ENCODE measurements at places on chromosomes 11 and 22. TPM values are rescaled to one million over a fixed set of nuclear protein-coding genes. Genes with fewer than 3 reads are reported as not detected.
A peak's percentile ranks its signal among the peaks of the same experiment; 100 is the strongest.

DNA sequence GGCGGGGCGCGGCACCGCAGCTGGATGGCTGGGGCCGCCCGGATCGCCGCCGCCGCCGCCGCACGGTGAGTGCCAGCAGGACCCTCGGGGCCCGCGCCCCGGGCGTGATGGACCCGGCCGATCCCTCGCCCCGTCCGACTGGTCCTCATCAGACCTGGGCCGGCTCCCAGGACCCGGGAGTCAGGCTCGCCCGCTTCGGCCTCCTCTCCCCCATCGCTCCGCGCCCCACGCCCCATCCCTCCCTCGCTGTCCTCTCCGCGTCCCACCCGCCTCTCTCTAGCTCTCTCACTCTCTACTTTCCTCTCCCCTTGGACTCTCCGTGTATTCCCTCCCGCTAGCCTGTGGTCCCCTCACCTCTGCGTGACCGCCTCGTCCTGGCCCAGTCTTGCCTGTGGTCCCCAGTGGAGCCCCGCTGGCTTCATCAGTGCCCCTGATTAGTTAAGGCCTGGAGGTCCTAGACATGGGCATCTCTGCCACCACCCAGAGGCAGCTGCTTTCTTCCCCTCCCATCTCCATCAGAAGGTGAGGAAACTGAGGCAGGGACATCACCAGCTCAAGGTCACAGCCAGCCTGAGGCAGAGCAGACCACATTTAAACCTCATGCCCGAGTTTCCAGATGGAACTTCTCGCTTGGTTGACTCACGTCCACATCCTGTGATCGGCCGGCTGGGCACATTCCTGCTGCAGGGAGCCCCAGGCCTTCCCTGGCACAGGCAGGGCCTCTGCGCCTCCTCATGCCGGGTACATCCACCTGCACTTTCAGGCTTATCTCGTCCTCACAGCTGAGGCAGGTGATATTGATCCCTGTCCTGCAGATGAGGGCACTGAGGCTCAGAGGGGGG is 429 bp downstream of the SLC39A13 start:
- peak; percentile 37 for DNase-seq
- H3K4me3 ChIP-seq, result peak overlapping the region; percentile 90

- no peak overlapping the region for H3K4me3 ChIP-seq
- H3K27me3 ChIP-seq, result no peaks in the 10 kb centered on the region
- no peak overlapping the region for H3K27ac ChIP-seq
- no peak for DNase-seq
- no peaks in the 10 kb centered on the region for H3K4me1 ChIP-seq
- no peaks in the 10 kb centered on the region for H3K36me3 ChIP-seq
These were observed 2.6 kb downstream of the SPDYC start for GRCh38 chr11:65172600-65172999.

DNA sequence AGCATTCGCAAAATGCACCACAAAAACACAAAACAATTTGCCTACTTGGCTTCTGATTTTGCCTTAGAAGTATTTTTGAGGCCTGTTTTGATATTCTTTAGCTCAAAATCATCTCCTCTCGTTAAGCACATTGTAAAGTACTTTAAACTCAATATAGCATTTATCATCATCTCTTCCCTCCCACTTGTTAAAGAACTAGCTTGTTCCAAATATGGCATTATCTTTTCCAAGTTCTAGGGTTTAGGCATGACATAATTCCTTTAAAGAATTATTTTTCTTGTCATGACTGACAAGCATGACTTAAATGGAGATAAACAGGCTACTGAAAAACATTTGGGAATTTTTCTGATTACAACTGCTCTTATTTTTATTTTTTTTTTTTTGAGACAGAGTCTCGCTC is 21.3 kb downstream of the CELF1 start:
- H3K4me1 ChIP-seq, result peaks cover 9% of the 10 kb centered on the region
- no peak for DNase-seq
- H3K4me3 ChIP-seq, result no peak overlapping the region
- H3K27me3 ChIP-seq, result no peaks in the 10 kb centered on the region
- no peak overlapping the region for H3K27ac ChIP-seq

DNA sequence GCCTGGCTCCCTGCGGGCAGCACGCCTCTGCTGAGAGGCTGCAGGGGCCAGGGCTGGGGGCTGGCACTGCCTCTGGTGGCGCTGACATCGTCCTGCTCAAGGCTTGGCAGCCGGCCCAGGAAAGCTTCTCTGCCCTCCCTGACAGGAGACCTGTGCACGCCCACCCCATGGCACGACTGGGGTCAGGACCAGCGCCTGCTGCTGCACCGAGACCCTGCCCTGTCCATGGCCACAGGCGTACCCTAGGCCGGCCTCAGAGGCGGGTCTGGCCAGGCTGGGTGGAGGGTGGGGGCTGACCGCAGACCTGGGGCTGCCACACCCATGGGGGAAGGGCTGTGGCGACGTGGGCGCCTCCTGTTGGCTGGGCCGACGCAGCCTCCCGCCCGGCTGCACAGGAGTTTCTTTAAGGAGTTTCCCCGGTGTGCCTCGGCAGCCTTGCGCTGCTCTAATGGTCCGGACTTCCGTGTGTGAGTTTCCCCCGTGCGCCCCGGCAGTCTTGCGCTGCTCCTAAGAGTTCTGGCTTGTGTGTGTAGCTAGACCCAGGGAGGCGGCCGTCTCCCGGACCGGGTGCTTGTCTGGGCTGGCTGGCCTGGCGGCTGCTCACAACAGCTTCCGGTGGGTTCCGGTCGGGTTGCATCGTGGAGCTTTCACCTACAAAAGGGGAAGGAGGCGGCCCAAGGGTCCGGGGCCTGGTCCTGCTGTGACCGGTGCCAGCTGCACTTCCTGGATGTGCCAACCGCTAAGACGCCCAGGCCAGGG is 4.6 kb downstream of the TRABD start:
- no peaks in the 10 kb centered on the region for H3K36me3 ChIP-seq
- peak; percentile 68 for DNase-seq
- no peak overlapping the region for H3K27ac ChIP-seq

DNA sequence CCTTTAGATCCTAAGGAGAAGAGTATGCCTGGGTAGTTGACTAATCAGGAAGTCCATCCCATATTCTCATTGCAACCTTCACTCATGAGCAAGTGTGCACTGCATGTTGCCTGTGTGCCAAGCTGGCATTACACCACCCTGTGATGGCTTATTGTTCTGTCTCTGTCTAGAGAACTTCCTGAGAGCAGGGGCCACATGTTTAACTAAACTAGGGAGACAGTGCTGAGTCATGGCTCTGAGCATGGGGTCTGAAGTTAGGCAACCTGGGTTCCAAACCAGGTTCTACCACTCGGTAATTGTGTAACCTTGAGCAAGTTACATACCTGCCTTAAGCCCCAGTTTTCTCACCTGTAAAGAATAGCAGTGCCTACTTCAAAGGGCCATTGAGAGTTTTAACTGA is 39.6 kb downstream of the CSNK2A3 start:
- no peak overlapping the region for H3K27ac ChIP-seq
- H3K4me1 ChIP-seq, result no peaks in the 10 kb centered on the region
- no peak for DNase-seq
- no peak overlapping the region for H3K4me3 ChIP-seq
- H3K36me3 ChIP-seq, result no peaks in the 10 kb centered on the region

OR10A4 gene
- not detected for total RNA-seq

MMP13 gene
- total RNA-seq, result not detected
